ENCODE measurements at places on chromosomes 12 and 14. TPM values are rescaled to one million over a fixed set of nuclear protein-coding genes. Genes with fewer than 3 reads are reported as not detected.

The NPFF gene
- polyA plus RNA-seq, result 0.12 TPM

The PITPNM2 gene
- 8.0 TPM for polyA plus RNA-seq

The BLOC1S1 gene
- polyA plus RNA-seq, result 688 TPM

The OTOGL gene
- polyA plus RNA-seq, result 0.09 TPM

The TPI1 gene
- 1,439 TPM for polyA plus RNA-seq

The CLEC6A gene
- polyA plus RNA-seq, result not detected

The GPR84 gene
- polyA plus RNA-seq, result not detected

- no peak for DNase-seq
Measured at GRCh38 chr12:80677994-80678393, 29.4 kb upstream of the MYF6 start.

- no peak for DNase-seq
Measured at GRCh38 chr12:105858981-105859710, 279.6 kb downstream of the NUAK1 start.

DNA sequence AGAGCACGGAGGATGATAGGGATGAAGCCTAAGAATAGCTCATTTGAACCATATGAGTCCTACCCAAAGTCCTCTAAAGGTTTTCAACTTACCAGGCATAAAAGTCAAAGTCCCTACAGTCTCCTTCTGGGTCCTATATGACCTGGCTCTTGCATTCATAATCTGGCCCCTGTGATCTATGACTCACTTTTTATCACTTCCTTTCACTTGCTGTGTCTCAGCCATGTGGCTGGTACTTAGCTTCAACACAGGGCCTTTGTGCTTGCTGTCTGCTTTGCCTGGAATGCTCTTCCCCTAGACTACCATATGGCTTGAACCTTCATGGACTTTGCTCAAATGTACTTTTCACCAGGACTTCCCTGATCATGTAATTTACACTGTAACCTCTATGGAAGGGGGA lies 137.6 kb upstream of the TMTC1 start:
- no peak for DNase-seq

DNA sequence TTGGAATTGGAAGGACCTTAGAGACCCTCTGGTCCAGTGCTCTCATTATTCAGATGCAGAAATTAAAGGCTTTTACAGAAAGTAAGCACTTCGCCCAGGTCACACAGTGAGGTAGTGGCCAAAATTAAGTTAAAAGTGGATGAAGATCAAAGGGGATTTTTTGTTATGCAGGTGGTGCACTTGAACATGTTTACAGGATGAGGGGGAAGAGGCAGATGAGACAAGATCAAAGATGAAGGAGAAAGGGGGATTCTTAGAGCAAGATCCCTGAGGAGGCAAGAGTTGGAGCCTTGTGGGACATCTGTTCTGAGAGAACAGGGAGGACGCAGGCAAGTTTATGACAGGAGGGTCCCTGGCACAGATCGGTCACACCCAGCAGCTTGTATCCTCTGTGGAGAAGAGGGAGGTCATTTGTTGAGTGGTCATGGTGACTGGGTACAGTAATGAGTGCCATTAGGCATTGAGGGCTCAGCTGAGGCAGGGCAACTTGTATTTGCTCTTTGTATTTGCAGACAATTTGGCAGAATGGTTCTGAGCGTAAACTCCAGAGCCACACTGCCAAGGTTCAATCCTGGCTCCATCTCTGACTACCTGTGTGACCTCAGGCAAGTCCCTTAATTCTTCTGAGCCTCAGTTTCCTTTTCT lies 84.0 kb downstream of the BORCS5 start:
- DNase-seq, result no peak

DNA sequence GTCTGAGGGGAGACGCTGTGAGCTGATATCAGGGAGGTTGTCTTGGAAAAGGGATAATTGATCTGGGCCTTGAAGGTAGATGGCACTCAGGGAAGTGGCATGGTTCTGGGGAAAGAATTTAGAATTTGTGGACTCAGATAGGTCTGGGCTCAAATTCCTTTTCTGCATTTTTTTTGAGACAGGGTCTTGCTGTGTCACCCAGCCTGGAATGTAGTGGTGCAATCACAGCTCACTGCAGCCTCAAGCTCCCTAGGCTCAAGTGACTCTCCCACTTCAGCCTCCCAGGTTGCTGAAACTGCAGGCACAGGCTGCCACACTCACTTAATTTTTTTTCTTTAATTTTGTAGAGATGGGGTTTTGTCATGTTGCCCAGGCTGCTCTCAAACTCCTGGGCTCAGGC lies 98.1 kb upstream of the NCOR2 start:
- DNase-seq, result no peak

- DNase-seq, result no peak
Measured at GRCh38 chr12:121543786-121544185, 37.0 kb downstream of the KDM2B start.

- DNase-seq, result peak; percentile 80
Measured at GRCh38 chr14:69658664-69659261, 47.4 kb downstream of the SUSD6 start.

DNA sequence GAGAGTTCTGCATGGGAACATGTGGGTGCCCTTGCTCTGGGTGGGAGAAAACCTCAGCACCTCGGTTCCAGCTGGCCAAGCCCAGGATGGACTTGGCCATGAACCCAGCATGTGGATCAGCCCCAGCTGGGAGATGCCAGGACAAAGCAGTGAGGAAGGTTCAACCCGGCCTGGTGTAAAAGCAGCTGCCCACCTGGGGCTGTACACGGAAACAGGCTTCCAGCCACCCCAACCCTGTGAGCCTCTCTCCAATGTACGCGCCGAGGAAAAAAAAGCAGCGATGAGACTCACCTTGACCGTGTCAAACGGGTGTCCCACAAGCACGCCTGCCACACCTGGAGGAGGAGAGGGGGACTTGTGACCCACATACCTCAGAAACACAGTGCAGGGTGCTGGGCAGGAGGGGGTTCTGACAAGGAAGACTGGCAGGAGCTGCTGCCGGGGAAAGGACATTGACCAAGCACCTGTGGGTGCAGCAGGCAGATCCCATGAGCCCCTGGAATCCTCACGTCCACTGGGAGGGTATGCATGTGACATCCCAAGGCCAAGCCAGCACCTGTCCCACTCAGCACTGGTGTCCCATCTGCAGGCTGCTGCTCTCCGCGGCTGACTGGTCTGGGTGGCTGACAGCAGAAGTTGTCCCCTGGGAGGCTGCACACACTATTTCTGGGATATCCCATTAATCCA lies 7.5 kb downstream of the SLC25A29 start:
- no peak for DNase-seq
